NB4 (cell line): ENCODE measurements at places on chromosomes 2 and 18.

DNA sequence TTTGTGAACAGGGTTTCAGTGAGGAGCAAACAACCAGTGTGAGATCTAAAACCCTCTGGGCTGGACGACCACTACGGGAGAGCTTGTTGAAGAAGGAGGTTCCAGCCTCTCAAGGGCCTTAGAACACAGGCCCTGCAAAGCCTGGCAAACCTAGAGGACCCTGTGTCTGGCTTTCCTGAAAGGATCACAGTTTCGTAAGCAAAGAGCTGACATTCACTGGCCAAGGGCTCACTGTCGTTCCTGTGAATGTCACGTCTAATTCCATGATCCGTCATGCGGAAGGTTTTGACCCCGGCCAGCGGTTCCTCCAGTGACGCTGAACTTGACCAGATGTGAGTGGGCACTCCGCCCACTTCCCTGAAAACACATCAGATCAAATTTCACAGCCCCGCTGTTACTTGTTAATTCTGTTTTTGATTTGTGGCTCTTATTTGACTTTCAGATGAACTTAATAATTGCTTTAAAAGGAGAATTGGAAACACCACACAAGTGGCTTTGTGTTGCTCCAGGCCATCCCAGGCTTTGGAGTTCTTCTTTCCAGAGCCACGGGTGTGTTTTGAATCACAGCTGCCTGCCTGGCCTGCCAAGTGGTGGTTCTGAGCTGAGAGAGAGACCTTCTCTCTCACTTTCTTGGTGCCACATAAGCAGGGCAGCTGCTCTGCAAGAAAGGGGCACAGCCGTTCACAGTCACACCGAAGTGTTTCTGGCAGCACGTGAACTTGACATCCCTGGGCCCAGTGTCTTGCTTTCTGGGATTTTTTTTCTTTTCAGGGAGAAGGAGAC, 308.4 kb downstream of the NDUFA10 start:
- DNase-seq = no peak

GRCh38 chr2:19214682-19215391, 143.6 kb downstream of the OSR1 start:
- DNase-seq = no peak

GRCh38 chr2:231423176-231423575, 27.7 kb downstream of the B3GNT7 start:
- DNase-seq = no peak

DNA sequence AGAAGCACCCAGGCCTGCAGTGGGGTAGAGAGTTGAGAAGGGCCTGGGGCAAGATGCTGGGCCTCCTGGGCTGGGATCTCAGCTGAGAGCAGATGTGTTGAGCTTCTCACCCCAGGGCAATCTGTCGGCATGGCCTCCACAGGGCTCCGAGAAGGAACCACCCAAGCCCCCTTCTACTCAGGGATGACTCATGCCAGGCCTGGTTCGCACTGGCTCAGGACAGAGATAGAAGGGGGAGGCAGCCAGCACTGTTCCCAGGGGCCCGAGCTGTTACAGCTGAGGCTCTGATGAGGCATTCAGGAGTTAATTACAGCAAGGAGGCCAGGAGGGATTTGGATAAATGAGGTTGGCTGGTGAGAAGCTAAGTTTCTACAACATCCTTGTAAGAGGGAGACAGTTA, 62.5 kb downstream of the CENPO start:
- DNase-seq = peak; percentile 62

- DNase-seq = no peak
These were observed 533.8 kb downstream of the ADCYAP1 start for GRCh38 chr18:1438458-1438910.
